Stimulated activated CD4-positive, alpha-beta T cell treated with anti-CD3 and anti-CD28 coated beads, TNF-alpha, amount 100 ng/mL, for 24 hours (primary cell): ENCODE measurements at places on chromosomes 3 and 15.

DNA sequence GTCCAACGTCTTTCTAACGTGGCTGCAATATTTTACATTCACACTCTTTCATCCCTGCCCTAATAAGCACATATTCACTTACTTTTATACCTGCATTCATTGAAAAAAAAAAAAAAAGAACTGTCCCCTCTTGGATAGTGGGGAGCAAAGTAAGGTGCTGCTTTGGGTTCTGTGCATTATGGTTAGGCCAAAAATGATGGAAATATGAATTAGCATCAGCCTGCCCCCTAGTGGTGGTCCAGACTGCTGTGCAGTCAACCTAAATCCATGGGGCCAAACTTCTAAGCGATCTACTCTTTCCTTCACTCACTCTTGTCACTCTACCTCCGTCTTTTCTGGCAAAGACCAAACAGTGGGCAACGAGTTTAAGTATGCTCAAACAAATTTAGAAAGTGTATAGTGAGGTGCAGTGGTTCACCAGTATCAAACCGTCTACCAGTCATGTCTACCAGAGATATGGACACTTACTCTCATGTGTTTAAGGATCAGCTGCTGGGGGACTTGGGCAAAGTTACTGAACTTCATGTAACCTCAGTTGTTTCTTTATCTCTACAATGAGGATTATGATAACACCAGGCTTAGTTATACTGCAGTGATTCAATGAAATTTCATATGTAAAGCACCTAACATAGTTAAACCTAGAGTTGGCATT is 61.5 kb upstream of the GRM7 start:
- DNase-seq = no peak

DNA sequence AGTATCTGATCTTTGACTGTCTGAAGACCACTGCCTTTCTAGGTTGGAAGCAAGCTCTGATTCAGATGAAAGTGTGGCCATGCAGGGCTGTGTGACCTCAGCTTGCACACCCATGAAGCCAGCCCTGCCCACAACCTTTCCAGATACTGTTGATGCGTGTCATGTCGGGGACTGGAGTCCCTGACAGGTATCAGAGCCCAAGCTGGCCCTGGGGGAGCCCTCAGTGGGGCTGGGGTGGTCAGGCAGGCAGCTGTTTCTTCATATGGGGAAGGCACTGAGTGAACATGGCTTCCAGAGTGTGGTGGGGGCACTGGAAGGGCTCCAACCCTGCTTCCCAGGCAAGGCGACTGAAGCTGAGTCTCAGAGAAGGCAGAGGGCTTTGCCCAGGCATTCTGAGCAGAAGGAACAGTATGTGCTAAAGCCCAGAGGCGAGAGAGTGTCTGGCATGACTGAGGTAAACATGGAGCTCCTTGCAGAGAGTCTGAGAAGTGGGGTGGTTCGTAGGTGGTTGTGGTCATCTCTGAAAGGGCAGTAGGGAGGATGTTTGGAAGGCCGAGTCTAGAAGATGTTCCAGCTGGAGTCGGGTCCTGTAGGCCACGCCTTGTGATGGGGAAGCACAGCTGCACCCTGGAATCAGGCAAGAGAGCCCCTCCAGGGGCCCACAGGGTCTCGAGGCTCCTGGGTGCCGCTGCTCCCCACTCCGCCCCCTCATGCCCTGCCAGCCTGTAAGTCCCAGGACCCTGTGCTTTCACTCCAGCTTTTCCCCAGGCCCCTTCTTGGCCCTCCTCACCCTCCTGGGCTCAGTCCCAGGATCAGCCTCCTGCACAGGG is 122.2 kb downstream of the EEFSEC start:
- DNase-seq = no peak

DNA sequence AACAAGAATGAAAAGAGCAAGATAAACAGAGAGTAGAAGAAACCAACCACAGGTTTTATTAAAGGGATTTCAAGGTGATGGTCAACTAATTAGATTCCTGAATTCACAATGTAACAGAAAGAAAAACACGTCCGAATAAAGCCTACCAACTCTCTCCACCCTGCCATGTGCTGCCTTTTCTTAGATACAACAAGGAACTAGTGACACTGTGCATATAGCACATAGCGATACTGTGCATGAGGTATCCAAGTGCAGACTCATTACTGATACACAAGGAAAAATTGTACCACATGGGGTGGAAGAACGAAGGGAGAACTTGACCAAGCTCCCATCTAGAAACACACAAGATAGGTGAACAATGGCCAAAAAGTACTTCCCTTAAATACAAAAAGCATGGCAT is 154.6 kb downstream of the MAGI1 start:
- no peak for DNase-seq

GRCh38 chr15:76200641-76201105 is 110.6 kb downstream of the ETFA start:
- DNase-seq = no peak

GRCh38 chr3:94009608-94010007 is 18.8 kb downstream of the STX19 start:
- DNase-seq = no peak

- DNase-seq = no peak
Measured at GRCh38 chr3:179182902-179183301, 34.7 kb downstream of the PIK3CA start.

- no peak for DNase-seq
Measured at GRCh38 chr3:72924055-72924454, 36.2 kb downstream of the GXYLT2 start.

DNA sequence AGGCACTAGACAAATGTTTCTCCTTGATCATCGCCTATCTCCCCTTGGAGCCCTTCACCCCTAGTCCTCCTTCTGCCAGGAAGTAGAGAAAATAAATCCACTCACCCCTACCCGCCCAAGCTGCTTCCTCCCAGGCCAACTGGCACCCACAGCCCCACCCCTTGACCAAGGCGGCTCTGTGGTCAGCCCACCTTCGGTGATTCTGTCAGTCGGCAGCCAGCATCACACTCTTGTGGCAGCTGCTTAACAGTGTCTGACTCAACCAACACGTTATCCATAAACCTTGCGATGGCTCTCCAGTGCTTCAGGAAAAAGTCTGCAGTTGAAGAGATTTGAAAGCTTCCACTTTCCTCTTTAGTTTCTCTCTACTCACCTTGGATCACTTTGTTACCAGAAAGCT is 7.6 kb downstream of the SHF start:
- no peak for DNase-seq

DNA sequence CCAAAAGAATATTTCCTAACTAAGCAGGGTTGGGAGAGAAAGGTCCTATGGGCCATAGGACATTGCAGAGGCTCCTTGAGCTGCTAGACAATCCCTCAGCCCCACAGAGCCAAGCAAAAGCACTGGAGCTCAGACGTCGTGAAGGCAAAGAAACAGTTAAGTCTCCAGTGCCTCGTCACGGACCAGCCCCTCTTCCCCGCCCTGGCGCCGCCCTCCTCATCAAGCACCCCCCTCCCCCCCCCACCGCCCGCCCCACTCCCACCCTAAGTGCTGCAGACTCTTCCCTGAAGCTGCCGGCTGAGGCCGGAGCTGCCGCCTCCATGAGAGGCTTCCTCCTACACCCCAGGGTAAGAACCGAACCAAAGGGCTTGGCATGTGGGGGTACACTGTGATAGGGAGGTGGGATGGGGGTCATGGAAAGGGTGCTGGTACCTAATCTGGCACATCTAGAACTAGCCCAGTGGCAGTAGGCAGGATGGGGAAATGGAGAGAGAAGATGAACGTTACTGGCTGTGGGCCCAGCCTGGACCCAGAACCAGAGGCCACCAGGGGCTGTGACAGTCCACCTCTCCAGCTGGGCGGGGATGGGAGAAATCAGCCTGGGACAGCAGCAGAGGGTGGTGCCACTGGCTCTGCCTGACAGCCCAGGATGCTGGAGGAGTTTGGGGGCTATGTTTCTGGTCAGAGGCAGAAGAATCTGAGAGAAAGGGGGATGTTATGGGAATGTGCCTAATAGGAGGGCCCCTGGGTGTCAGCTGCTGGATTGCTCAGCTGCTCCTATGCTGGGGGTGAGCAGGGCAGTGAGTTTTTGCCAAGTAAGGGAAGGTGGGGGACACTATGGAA is at the start of gene MAP1A:
MAP1A (plus strand) TSS at position 255 of the 843 bp plus-strand sequence. CDS start 3,866 bp downstream, outside the sequence.
- no peak for DNase-seq

GRCh38 chr3:5016211-5017161 is 37.2 kb downstream of the BHLHE40 start:
- DNase-seq = no peak
